Stimulated activated CD8-positive, alpha-beta memory T cell treated with anti-CD3 and anti-CD28 coated beads, Interleukin-15, amount 100 ng/mL, for 4 hours (primary cell): ENCODE measurements at places on chromosomes 7 and 10.

GRCh38 chr10:126851414-126852108, 53.7 kb upstream of the DOCK1 start:
- DNase-seq = no peak

DNA sequence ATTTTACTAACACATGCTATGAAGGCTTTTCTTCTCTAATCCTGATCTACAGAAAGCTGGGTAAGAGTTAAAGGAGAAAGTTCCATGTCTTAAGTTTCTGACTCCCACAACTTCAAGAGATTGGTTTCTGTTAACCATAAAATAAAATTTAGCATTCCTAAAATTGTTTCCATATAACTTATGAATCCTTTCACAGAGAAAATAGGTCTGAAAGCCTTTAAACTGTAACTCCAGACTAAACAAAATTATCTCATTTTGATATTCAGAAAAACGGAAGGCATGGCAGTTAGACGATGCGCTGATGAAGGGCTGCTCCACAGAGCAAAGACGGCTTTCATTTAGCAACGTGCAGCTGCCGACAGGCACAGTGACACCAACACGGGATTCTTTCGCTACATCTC, 133.3 kb downstream of the SLC25A13 start:
- no peak for DNase-seq

DNA sequence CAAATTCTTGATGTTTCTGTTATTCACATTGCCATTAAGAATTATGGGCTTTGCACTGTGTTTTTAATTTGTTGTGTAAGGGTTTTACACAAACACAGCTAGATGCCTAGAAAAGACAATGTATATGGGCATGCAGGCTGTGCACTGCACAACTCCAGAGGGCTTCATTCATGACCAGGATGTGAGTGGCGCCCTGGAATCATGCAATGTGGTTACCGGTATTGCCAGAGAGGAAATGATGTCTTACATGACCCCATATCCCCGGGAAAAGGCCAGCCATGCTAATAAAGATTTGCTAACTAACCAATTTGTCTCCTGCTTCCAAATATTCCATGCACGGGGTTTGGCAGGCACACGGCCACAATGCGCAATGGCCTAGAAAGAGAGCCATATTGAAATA, 16.9 kb downstream of the KCNMA1 start:
- no peak for DNase-seq

DNA sequence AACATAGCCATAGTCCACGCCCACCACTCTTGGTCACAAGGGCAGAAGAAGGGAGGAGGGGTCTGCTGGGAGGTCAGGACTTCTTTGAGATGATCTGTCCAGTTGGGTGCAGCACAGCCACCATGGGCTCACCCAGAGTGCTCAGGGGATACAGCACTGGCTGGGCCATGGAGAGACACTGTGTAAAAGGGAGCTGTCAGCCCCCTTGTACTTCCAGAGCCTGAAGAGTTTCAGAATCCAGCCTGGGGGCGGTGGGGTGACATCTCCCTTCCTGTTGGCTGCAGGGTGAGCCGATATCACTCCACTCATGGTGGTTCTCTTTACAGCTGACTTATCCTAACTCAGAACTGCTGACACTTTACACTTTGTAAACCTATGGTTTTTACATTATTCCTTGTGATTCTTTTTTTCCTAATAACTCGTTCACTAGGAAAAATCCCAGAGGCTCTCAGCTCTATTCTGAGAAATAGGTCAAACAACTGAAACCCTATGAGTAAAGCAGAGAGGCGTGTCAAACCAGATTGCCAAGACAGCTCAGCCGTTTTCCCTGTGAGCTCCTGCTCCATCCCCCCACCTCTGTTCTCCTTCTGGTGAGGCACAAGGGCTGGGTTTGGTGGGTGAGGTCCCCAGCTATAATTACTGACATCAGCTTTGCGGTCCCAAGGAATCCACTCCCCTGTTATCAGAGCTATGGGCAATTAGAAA, 3.2 kb upstream of the MRPS24 start:
- no peak for DNase-seq

DNA sequence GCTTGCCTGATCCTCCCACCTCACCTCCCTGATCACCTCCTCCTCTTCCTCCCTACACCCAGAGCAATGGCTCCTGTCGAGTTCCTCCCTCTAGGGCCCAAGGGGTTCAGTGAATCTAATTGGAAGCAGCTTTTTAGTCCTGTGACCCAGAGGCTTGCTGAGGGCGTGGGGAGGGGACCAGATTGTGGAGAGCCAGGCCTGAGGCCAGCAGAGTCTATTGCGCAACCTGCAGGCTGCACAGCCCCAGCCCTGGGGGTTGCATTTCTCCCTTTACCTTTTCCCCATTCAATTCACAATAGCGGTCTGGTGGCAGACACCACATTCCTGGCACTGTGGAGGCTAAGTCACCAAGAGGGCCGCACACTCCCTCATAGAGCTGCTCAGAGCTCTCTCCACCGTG, 32.5 kb downstream of the GHRHR start:
- no peak for DNase-seq

GRCh38 chr10:80700760-80701444, 163.2 kb downstream of the SH2D4B start:
- no peak for DNase-seq

- DNase-seq = no peak
These were observed 43.3 kb upstream of the BTBD16 start for GRCh38 chr10:122227754-122228153.

DNA sequence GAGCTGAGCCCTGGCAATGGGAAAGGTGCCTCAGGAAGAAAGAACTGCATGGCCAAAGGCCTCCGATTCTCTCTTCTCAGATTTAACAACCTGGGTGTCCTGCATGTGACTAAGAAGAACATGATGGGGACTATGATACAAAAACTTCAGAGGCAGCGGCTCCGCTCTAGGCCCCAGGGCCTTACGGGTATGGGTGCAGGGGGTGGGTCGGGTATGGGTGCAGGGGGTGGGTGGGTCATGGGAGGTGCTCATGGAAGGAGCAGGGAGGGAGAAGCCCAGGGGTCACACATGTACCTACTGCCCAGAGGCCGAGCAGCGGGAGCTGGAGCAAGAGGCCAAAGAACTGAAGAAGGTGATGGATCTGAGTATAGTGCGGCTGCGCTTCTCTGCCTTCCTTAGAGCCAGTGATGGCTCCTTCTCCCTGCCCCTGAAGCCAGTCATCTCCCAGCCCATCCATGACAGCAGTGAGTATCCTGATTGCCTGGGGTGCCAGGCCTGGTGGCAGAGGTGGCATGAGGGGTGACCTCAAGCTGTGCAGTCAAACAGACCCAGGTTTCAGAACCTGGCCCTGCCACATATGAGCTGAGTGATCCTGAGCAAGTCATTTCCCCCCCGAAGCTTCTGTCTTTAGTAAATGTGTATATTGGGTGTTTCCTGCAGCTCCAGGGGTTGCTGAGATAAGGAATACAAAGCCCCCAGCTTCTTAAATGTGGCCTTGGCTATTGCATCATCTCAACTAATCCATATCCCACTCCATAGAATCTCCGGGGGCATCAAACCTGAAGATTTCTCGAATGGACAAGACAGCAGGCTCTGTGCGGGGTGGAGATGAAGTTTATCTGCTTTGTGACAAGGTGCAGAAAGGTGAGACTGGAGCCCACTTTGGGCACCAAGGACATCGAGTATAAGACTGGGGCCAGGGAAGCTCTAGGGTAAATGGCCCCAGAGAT, 2.0 kb downstream of the NFKB2 start:
- DNase-seq = no peak

DNA sequence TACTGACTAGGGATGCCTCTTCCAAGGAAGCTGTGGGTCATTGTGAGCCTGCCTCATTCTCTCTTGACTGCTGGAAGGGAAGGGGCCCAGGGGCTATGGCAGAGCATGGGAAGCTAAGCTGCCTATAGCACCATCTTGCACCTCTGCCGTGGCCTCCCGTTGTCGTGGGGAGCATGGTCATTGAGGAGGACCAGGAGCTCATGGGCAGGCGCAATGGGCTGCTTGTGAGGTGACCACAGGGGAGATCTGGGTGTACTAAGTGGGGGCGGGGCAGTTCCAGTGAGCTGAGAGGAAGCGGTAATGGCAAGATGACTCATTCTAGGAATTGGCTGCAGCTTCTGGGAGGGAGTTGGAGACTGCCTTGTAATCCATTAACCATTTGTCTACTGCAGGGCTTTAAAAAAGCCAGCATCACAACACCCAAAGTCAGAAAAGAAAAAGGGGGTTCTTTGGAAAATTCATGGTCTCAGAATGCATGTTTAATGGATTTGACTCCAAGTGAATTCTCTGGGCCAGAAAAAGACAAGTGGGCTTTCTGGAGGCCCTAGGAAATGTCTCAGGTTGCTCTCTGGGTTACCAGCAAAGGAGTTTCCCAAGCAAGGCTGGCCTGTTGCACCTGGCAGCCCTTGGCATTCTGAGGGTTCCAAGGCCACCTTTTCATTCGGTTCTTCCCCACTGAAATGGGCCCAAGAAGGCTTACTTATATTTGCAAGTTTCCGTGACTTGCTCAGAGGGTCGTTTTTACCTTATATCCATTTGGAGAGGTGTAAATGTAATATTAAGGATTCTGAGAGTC, 3.6 kb downstream of the DUSP5 start:
- DNase-seq = peak; percentile 29

GRCh38 chr7:148794476-148794875, 89.6 kb downstream of the EZH2 start:
- DNase-seq = no peak

DNA sequence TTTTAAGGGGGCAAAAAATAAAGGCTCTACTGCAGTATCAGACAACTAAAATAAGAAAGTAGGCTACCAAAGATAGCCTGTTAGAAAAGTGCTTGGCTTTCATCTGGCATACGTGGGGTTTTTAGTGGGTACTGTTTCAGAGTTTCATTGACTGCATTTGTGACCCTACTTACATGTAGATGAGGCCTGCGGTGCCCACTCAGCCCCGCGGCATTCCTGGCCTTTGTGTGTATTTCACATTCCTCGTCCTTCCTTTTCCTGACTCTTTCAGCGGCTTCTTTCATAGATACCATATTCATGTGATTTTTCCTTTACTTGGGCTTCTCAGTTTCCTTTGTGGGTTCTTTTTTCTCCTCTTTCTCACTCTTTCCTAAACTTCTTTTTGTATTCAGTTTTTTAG, 50.7 kb downstream of the UBE3C start:
- no peak for DNase-seq

GRCh38 chr10:121087129-121087528, 236.0 kb downstream of the WDR11 start:
- no peak for DNase-seq

GRCh38 chr7:73567846-73568685, 10.3 kb downstream of the TBL2 start:
- DNase-seq = no peak

GRCh38 chr10:996031-996430, 7.8 kb downstream of the GTPBP4 start:
- DNase-seq = no peak

- no peak for DNase-seq
These were observed 16.7 kb upstream of the PAPSS2 start for GRCh38 chr10:87642988-87643387.

- DNase-seq = no peak
These were observed 143.8 kb downstream of the MAPK8 start for GRCh38 chr10:48450233-48450740.

GRCh38 chr10:30997536-30998235, 34.0 kb downstream of the ZNF438 start:
- DNase-seq = no peak

GRCh38 chr10:48437546-48437945, 131.1 kb downstream of the MAPK8 start:
- no peak for DNase-seq

GRCh38 chr7:78765943-78766729, 687.3 kb downstream of the MAGI2 start:
- DNase-seq = no peak

GRCh38 chr7:53657586-53657985, 622.2 kb downstream of the POM121L12 start:
- no peak for DNase-seq

DNA sequence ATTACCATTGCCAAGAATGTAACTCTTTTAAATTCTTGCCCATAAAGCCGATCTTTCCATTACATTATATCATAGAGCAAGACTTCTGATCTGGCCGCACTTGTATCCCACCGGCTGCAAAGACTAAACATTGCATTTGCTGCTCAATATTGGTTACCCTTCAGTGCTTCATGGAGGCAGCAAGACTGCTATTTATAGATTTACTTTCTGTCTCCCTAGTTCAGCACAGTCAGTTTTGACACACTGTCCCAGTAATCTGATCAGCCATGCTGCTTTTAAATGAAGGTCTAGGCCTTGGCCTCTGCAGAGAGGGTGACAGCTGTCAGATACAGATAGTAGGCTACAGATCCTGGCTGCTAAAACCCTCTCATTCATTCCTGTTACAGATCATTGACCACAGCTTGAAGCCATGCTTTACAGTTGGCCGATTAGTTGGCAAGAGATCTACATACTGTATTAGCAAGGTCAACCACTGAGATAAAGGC, 562.6 kb upstream of the GALNT17 start:
- no peak for DNase-seq

DNA sequence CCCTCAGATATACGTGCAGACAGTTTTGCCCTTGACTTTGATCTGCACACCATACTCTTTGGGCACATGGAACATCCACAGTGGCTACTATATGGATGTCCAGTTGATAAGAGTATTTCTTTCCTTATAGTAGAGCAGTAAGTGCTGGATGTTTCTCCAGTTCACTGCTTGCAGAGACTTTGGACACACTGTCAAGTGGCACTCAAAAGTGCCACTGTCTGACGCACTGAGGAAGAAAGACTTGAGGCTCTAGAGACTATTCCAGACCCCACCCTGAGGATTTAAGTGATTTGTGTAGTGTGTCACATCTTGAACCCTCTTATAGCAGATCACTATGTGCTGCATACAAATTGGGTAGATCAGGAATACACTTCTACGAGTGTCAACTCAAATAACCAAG, 179.1 kb downstream of the GNAI1 start:
- DNase-seq = no peak

DNA sequence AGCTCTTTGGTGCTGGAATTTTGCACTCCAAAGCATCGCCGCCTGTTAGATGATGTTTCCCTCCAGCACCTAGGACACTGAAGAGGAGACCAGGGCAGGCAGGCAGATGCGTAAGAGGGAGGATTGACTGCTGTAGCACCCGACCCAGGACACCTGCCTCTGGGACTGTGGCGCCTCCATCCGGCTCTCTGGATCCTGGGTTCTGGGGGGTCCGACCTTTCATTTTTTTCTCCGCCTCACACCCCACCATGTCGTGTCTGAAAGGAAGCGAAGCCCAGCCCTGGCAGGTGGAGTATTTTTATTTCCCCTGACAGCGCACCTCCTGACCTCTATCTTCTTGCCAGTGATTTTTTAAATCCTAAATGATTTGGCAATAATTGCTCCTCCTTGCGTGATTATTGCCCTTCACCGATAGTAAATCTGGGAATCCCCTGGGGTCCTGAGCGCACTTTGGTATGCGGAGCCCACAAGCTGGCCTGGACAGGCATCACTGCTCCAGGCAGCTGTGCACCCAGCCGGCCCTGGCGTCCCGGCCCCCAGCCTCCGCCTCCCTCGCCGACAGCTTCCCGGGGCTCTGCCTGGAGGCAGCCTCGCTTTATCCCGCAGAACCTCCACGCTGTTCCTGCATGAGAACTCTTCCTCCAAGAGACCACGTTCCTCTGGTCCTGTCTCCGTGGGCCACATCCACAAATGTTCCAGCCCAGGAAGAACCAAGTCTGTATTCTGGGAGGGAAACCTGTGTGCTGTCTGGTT, 48.4 kb downstream of the LHPP start:
- no peak for DNase-seq

- DNase-seq = no peak
These were observed 48.7 kb upstream of the SLC35G1 start for GRCh38 chr10:93844979-93845626.
